ENCODE measurements at places on chromosomes 7 and 10.
A peak's percentile ranks its signal among the peaks of the same experiment; 100 is the strongest.

DNA sequence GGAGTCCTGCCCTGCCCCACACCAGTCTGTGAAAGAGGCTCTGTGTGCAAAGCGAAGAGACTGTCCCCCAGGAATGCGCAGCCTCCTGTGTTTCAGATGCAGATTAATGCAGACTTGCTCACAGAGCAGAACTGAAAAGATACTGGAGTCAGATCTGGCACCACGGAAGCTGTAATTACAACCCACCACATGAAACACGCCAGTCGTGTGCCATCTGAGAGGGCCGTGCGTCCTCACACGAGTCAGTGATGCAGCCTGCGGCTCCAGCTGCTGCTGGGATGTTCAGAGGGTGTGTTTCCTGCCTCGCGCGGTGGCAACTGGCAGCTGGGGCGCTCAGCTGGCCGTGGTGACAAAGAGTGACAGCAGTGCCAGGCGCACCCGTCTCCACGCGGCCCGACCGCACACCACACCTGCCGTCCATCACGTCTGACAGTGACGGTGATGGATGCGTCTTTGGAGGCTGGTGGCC, 50.0 kb downstream of the NKX6-2 start:
- no peak for DNase-seq

DNA sequence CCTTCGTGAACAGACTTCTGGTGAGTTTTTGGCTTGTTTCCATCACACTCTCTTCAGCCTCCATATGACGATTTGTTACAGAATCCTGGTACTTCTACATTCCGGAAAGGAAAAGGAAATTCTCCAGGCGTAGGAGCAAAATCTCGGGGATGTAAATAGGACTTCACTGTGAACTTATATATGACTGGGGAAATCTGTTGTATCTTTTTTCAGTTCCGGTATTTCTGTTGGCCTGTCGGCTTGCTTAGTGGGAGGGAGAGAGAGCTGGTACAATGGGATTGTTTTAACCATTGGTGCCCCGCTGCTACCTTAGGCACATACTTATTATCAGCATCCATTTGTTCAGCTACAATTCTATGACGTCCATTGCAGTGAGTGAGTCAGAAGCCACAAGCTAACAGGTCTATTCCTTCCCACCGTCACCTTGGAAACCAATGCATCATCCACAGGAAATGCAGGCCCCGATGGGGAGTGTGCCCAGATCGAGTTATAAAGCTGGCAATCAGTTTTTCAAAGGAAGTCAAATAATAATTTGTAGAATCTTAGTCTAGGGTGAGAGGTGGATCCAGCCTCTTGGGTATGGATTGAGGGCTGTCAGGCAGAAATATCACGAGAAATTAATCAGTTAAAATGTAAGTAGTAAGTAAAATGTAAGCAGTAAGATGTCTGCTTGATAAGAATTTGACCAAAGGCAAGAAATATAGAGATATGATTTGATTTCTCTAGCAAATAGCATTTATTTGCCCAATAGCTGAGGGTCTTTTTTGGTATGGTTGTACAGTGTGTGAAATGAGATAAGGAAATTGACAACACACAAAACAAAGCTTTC, 92.0 kb upstream of the MKLN1 start:
- peak; percentile 59 for DNase-seq

- no peak for DNase-seq
Measured at GRCh38 chr7:17580141-17580540, 281.7 kb downstream of the AHR start.

DNA sequence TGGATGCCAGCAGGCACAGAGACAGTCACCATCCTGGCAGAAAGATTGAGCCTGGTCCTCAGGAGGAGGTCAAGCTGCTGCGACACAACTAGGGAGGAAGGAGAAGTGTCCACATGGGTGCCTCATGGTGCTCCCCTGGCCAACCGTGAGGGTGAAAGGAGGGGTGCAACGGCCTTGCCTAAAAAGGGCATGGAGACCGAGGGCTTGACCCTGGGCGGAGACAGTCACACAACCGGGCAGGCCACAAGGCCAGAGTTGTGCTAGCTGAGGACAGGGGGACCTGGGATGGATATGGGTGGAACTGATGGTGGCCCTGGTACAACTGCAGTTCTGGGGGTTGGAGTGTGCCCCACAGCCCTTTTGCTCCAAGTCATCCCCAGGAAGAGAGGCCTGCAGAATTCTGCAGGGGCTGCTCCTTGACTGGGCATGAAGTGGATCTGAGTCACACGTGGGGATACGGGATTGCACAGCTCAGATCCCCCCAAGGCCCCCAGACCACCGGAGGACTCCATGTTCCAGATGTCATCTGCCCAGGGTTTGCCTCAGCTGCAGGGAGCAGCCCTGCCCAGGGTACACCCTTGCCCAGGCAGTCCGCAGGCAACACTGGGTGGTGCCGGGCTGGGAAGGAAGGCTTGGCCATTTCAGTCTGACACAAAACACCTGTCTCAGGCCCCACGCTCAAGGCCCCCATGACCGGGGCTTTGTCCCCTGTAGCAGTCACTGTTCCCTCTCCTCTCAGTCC, 602.3 kb upstream of the MGMT start:
- DNase-seq, result no peak

- DNase-seq, result no peak
Measured at GRCh38 chr10:77189075-77189474, 448.5 kb downstream of the KCNMA1 start.

DNA sequence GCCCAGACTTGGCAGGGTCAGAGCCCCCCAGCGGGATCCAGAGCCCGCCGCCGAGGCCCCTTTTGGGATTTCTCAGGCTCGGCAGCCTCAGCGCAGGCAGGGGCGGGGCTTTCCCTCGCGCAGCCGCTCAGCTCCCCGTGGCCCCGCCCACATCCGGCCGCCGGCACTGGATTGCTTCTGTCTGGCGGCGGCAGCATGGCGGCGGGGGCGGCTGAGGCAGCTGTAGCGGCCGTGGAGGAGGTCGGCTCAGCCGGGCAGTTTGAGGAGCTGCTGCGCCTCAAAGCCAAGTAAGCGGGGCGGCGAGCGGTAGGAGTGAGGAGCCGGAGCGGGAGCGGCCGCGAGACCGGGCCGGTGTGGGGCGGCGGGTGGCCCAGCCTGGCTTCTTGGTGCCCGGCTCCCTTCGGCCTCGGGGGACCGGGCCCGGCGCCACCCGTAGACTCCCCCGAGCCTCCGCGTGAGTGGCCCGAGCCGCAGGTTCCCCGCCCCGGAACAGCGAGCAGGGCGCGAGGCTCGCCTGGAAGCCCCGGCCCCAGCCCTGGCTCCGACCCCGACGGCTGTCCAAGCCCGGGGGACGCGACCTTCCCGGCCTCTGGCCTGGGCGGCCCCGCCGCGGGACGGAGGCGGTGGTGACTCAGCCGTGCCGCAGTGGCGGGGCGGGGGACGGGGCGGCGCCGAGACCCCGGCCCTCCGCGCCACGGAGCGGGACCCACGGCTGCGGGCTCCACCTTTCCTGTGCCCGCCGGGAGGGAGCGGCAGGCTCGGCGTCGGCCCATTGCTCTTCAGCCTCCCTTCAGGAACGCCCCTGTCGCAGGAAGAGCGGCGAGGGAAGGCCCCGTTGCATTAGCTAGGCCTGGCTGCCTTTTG, at the start of gene GLRX3:
Gene GLRX3 (plus strand): TSS at position 166 of the 864 bp plus-strand sequence. CDS start 30 bp downstream, at position 196.
- peak; percentile 90 for DNase-seq

DNA sequence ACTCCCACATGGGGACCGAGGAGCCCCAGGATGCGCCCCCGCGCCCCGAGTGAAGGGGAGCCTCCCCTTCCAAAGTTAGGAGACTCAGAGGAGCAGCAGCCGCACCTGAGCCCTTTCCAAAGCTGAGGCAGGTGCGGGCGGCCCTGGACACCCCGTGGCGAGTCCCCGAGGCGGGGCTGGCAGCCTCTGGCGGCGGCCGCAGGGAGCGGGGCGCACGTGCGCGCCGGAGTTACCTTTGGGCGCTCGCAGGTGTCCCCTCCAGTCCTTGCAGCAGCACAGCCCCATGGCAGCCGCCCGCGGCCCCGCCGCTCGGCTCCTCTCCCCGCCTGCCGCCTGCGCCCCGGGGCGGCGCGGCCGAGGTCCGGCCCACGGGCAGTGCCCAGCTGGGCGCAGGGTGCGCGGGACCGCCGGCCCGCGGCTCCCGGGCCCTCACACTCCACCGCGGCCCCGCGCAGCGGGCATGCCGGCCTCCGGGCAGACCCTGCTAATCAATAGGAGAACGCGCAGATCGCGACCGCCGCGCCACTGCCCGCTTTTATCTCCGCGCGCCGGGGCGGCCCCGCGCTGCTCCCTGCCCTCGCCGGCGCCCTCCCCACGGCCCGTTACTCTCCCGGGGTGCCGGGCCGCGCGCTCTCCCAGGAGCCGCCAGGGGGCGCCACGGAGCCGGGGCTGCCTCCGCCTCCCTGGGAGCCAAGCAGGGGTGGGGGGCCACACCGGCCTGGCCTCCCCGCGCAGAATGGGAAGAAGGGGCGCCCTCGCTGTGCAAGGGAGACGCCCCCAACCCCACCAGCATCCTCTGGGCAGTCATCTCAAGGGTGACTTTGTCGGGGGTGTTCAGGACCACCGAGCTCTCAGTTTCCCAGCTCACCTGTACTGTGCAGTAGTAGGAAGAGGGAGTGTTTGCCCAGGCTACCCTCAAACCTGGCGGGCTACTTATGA, 80.8 kb downstream of the ARHGAP22 start:
- no peak for DNase-seq

DNA sequence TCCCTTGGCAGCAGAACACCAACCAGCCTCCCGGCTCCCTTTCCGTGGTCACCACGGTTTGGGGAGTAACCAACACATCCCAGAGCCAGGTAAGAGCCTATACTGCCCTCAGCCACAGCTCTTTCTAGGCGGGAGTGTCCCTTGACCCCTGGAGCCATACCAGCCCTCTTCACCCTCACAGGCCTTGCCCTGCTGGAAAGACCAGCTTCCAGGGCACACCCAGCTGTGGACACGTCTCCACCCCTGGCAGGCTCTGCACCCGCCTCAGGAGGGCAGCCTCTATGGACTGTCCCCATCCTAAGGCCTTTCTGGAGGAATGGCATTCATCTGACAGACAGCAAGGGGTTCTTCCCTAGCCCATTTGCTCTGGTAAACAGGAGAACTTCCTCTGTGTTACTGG, 57.5 kb upstream of the PPIF start:
- no peak for DNase-seq

GRCh38 chr10:102241032-102241443, 274 bp downstream of the PITX3 start:
- no peak for DNase-seq

DNA sequence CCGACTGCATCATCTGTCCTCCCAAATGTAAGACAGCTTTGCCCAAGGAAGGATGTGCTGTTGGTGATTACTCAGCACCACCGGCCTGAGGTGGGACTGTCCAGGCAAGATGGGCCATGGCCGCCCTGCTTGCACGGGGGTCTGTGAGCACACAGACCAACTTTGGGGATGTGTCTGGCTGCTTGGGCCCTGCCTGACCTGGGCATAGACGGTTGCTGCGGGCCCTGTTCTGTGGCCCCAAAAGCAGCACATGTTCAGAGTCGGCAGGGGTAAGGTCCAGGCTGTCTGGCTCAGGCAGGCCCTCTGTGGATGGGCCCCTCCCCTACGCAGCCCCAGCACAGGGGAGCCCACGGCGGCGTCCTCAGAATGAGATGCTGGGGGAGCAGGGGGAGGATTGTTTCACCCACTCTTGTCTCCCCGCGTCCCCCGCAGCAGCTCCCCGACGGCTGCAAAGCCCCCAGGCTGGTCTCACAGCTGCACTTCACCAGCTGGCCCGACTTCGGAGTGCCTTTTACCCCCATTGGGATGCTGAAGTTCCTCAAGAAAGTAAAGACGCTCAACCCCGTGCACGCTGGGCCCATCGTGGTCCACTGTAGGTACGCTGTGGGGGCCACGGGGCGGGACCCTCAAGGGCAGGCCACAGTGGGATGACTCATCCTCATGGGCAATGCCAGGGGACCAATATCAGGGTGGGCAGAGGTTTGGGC, 58.4 kb downstream of the MKI67 start:
- DNase-seq, result no peak

DNA sequence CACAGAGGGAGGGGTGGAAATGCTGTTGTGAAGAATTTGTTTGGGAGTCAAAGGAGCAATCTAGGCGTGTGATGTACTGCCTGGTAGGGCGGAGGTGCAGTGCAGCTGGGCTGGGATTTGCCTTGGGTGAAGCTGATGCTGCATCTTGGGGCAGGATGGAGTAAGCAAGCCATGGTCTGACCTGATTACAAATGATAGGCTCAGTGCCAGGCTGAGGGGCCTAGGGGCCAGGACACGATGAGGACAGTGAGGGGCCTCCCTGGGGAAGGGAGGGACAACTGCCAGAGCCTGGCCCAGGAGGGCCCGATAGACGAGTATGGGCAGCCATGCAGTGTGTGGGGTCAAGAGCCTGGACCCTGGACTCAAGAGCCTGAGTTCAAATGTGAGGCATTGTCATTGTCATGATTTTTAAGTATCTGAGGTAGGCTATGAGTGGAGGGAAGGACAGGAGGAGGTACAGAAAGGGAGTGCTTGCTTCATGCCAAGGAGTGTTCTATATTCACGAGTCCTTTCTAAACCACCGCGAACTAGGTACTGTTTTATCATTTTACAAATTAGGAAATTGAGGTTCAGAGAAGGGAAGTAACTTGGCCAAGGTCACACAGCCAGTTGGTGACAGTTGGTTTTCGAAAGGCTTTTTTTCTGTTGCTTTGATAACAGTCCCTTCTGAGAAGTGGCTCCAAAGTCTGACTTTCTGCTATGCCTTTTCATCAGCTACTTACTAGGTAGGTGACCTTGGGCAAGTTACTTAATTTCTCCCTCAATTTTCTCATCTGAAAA, 29.7 kb downstream of the HIF1AN start:
- DNase-seq, result no peak

GRCh38 chr7:112665709-112666108, 124.5 kb downstream of the TMEM168 start:
- no peak for DNase-seq

- no peak for DNase-seq
Measured at GRCh38 chr10:48694371-48695030, 9.8 kb downstream of the WDFY4 start.

GRCh38 chr10:21498377-21498776, 27.1 kb downstream of the SKIDA1 start:
- no peak for DNase-seq

DNA sequence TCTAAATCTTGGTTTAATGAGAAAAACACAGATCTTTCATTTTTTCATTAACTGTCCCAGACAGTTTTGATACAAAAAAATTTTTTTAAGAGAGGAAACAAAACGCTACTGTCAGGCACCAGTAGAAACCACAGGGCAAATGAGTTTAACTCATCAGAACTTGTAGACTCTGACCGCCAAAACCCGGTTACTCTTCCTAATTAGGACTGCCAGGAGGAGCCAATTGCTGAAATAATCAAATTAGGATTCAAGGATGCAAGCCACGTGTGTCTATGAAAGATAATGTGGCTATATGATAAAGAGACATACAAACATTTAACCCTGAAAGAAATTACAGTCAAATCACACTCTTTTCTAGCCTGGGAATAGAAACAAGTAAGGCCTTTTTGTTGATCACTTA, 154.4 kb downstream of the DGKI start:
- no peak for DNase-seq

Data from activated T-cell treated with anti-CD3 and anti-CD28 coated beads, Interleukin-2, amount 50 U/mL, for 1 hour (primary cell).